ENCODE measurements at places on chromosomes 7 and 10. TPM values are rescaled to one million over a fixed set of nuclear protein-coding genes. Genes with fewer than 3 reads are reported as not detected.

- DNase-seq: no peak
Observed at GRCh38 chr10:76299501-76299900, 868.1 kb downstream of the LRMDA start.

The OPN1SW gene
- 1.3 TPM for polyA plus RNA-seq

DNA sequence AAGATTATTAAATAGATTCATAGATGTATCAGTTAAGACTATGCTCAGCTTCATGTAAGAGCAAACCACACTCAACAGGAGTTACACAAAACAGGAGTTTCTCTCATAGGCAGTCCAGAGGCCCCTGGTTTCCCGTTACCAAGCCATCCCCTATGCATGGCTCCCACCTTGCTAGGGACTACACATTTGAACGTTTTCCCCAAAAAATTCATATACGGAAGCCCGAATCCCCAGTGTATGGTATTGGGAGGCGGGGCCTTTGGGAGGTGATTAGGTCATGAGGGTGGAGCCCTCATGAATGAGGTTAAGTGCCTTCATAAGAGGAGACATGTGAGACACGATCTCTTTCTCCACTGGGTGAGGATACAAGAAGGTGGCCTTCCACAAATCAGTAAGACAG, 29.1 kb downstream of the RSU1 start:
- no peak for DNase-seq

The FFAR4 gene
- polyA plus RNA-seq: not detected

DNA sequence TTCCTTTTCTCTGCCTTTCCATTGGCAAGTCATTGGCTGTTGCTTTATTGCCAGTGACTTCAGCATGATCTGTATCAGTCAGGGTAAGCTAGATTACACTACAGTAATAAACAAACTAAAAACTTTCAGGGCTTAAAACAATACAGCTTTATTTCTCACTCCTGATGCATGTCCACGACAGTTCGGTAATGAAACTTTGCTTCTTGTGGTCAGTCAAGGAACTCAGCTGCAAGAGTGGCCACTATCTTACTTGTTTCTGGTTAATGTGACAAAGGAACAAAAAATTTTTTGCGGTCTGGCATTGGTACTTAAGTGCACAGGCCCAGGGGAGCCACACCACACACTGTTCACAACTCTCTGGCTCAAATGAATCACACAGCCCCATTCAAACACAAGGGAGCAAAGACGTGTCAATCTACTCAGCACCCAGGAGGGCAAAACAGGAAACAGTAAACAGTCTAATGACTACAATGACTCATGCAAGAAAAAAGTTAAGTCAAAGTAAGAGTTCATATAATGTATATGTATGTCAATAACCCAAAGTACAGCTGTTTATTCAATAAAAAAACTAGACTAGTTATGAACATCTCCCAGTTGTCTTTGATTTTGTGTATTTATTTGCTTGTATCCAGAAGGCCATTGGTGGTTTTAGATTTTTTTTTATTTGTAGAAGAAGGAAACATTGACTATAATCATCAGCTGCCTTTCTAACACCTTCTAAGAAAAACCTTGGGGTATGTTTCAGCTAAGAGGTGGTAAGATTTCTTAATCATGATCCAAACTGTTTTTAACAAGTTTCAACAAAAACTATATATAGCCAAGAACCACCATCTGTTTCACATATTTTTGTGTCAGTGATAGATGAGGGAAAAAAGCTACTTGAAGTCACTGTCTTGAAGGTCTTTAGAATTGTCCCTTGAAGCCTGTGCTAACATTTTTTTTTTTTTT, 134.4 kb upstream of the FAM3C start:
- DNase-seq: no peak

GRCh38 chr10:51524041-51524440, 175.4 kb downstream of the CSTF2T start:
- no peak for DNase-seq

The PDK4 gene
- polyA plus RNA-seq: 19.5 TPM

DNA sequence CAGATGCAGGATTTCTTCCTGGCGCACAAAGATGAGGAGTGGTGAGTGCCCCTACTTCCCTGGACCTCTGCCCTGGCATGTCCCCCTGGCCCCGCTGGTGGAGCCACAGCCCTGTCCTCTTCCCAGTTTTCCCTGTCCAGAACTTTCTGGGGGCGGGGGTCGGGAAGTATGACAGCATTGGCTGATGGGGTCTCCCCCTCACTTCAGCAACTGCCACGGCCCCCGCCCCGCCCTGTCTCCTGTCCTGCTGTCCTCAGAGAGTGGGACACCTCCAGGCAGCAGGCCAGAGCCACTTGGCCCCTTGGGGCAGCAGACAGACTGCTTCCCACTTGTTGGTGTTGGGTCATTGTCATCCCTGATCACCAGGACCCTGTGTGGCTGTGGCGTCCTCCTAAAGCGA, 7.3 kb downstream of the SRRT start:
- no peak for DNase-seq

The SLC18A3 gene
- polyA plus RNA-seq: 0.06 TPM

The ITIH2 gene
- polyA plus RNA-seq: 0.38 TPM

DNA sequence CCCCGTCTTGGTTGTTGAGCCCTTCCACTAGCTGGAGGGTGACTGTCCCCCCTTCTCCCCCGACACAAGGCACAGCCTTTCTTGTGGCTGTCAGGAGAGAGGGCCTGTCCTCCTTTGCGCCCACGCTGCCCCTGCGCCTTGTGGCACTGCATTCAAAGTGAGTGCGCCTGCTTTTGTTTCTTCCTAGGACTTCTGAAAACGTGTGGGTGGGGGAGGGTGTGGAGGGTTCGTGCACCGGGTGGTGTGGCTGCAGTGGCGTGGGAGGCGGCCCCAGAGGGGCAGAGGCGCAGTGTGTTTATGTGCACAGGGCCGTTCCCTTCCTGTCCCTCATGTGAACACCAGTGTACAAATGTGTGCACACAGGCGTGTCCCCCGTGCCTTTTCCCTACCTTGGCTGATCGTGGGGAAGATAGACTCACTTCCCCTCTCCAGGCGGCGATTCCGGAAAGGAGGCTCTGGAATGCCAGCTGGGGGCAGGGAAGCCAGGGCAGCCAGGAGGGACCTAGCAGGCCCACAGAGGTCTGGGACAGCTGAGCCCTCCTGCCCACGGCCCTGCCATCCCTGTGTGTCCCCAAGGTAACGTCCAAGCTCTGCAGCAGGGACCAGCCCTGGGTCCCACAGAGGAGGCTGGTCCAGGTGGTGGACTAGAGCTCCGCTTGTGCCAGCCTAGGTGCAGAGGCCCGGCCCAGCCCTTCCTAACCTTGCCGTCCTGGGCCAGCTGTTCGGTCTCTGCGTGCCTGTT, 88.8 kb downstream of the LHPP start:
- DNase-seq: no peak

DNA sequence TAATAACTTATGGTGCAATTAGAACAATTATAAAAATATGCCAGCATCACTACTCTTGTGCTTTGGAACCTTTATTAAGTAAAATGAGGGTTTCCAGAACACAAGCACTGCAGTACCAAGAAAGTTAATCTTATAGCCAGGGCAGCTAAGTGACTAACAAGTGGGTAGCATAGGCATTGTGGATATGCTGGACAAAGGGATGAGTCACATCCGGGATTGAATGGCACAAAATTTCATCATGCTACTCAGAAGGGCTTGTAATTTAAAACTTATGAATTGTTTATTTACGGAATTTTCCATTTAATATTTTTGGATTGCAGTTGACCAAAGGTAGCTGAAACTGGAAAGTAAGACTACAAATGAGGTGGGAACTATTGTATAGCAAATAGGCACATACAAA, 250.6 kb downstream of the C7orf25 start:
- DNase-seq: no peak

- no peak for DNase-seq
Observed at GRCh38 chr10:28082885-28083284, 84.0 kb upstream of the ODAD2 start.

DNA sequence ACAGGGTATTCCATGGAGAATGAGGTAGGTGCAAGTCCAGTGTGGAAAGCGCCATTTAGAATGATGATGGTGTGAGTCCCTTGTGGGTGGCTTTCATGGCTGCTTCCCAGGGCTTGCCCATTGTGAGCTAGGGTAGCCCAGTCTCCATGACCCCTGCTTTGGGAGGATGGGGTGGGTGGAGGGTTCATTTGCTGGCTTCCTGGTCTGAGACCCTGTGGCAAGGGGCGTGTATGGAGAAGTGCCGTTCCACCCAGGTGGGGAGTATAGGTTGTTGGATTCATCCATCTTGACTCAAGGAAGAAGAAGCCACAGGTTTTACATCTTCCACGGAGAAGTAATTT, 27.7 kb downstream of the CCM2 start:
- DNase-seq: no peak

DNA sequence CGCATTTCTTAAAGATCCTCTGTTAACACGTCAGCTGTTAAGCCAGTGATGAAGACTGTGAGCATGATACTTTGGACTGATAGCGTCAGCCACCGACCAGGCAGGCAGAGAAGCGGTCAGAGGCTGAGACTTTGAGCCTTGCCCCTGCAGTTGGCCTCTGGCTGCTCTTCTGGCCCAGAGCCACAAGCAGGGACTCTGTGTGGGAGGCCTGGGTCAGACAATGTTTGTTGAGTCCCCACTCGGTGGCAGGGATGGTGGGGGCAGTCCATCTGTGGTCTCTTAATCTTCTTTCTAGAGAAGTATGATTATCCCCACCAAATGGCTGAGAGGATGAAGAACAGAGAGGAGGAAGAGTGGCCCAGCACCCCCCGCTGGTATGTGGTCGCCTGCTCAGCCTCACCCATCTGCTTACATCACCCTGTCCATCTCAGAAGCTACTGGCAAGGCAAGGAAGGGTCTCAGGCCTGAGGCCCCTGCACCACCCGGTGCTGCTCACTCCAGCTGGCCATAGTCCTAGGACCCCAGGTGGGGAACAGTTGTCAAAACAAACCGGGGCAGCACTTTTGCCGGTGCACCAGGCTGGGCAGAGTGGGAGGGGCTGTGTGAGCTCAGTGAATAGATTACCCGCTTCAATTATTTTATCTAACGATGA, 202.9 kb downstream of the GRID1 start:
- no peak for DNase-seq

DNA sequence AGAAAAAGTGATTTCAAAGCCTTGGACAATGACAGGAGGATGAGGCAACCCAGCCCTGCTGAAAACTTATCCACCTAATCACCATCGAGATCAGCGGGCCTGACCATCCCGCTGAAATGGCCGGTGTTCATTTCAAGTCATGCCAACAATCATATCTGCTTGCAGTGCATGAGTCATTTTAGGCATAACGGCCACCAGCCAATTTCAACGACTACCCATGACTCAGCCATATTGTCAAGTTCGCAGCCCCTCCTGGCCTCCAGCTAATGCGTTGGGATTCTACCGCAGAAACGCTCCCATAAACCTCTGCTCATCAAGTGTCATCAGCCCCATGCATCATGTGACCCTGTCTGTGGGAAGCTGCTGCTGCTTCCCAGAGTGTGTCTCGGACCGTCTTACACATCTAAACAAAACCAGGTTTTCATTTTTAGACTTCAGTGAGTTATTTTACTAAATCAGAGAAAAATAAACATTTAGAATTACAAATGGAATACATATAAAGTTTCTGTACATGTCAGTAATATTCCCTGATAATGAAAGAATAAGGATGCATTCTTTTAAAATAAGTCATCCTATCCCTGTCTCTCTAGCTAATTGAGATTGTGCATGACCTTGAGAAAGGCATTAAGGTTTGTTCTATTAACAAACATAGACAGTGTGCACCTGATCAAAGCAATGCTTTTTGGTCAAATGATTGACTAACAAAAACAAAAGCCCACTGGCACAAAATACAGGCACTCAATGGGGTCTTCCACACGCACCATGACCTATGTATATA, 188.9 kb downstream of the ADAM12 start:
- DNase-seq: no peak

GRCh38 chr7:127782654-127783559, 130.9 kb downstream of the SND1 start:
- no peak for DNase-seq

GRCh38 chr7:34036972-34037792, 131.8 kb downstream of the BMPER start:
- no peak for DNase-seq

DNA sequence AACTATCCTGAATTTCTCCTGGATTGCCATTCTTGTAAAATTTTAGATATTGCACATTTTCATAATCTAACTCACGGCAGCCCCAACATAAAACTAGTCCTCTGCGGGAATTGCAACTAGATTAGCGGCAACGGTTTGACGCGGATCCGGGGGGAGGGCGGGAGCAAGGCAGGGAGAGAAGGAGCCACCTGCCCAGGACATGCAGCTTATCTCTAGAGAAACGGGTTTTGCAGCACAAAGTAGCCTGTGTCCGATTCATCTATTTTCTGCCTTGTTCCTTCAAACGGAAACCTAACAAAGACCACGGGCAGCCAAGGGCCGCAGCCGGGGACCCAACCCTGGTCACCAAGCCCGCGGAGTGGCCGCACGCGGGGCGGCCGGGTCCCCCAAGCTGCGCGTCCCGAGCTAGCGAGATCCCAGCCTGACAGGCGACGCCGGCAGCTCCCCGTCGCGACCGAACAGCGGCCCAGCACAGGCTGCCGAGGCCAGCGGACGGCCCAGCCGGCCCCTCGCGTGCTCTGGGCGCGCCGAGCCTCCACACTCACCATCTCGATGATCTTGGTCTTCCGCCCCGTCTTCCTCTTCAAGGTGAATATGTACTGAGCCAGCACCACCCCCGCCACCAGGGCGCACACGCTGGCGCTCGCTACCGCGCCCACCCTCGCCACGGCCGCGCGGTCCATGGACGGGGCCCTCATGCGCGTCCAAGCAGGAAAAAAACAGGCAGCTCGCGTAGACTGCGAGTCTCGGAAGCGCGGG, at the start of gene NT5C3A:
Gene NT5C3A (minus strand): TSS at position 754 of the 759 bp plus-strand sequence. CDS start 71 bp downstream, at position 683.
- no peak for DNase-seq

The FOXI2 gene
- 1.3 TPM for polyA plus RNA-seq

DNA sequence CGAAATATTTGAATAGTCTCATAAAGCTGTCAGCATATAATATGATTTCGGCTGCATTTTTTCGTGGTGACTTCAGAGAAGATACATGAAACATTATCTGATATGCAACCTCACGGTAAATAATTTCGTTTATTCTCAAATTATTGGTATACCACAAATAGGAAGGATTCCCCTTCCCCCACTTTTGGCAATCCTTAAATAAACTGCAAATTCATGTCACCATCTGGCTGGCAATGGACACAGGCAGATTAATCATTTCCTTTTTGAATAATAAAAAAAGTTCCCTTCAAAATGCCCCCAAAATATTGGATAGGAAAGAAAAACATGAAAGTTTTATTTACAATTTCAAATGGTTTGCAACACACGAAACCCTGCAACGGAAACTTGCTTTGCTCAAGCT, 234.5 kb upstream of the MEOX2 start:
- DNase-seq: no peak

DNA sequence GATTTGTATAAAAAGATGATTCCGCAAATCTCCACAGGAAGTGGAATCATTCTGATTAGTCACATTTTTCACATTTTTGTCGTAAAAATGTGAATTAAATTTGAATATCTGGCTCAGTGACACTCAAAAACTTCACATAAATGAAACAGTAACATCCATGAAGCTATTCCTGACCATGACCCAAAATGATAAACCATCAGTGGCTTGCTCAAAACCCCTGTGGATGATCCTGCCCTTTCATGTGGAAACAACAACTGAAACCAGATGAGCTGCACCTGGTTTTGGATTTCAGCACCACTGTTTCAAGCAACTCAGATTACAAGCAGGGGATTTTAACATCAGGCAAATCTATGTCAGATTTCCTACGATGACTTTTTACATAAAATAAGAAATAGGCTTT, 80.3 kb downstream of the AMPH start:
- DNase-seq: no peak
